ENCODE measurements at places on chromosomes 12 and 14. TPM values are rescaled to one million over a fixed set of nuclear protein-coding genes. Genes with fewer than 3 reads are reported as not detected.

RHNO1 gene
- total RNA-seq: 11.5 TPM

CLEC4D gene
- total RNA-seq: not detected

ZNF740 gene
- total RNA-seq: 5.9 TPM

ALX1 gene
- total RNA-seq: not detected

All from right atrium auricular region (tissue), 2 donors.